ENCODE measurements at places on chromosomes 5 and 9.

- DNase-seq, result no peak
These were observed 17.6 kb upstream of the TNFSF15 start for GRCh38 chr9:114823441-114823840.

GRCh38 chr5:131460867-131461572 is 174.0 kb downstream of the RAPGEF6 start:
- DNase-seq, result no peak

GRCh38 chr5:93415819-93416218 is 165.2 kb downstream of the NR2F1-AS1 start:
- DNase-seq, result no peak

GRCh38 chr9:91341258-91341746 is 20.4 kb downstream of the AUH start:
- DNase-seq, result no peak

Data from stimulated activated CD4-positive, alpha-beta T cell treated with anti-CD3 and anti-CD28 coated beads, Interleukin-15, amount 100 ng/mL, for 24 hours (primary cell).